ENCODE measurements at places on chromosomes 5 and 9. TPM values are rescaled to one million over a fixed set of nuclear protein-coding genes. Genes with fewer than 3 reads are reported as not detected.

DNA sequence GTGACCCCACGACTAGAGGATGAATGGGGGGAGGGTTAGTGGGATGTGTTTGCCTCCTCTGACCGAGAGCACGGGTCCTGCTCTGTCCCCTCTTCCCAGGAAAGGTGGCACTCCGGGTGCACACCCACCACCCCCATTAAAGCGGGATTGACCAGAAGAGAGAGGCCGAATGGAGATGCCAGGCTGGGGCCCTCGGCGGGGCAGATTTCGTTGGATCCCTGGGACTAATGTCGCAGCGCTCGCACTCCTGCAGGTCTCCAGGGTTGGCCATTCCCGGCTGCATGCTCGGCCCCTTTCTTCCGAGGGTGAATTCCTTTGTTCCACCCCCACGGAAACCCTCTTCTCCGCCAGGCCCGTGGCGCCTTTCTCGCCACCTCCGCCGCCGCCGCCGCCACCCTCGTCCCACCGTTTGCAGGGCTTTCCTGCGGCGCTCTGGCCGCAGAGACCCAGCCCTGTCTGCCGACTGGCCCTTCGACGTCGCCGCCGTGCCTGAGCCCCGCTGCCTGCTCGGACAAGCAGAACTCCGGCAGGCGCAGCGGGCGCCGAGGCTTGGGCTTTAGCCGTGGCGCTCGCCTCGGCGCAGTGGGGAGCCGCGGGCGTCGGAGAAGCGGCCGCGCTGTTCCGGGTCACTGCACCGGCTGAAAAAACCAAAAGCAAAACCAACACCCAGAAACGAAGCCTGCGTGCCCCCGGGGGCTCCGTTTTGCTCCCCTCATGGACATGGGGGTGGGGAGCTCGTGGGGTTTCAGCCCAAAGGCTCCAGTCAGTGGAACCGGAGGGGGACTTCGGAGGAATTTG is 11.8 kb downstream of the LMX1B start:
- no peak for DNase-seq

GRCh38 chr9:126844085-126844484 is 16.4 kb upstream of the ZBTB34 start:
- DNase-seq, result no peak

DNA sequence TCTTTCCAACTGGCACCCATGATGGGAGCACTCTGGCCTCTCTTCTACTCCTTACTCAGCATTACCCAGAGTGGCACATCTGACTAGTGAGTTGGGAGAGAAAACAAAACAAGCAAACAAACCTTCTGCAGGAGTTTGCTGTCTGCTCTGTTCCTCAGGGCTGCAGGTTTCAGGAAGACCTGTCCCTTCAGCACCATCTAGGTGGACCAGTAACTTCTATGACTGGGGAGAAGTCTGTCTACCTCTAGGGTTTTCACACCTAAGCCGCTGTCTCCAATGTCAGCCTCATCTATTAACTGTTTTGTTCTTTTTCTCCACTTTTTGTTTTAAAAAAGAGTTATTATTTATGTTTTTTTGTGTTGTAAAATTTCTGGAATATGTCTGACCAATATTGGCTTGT is 58.7 kb downstream of the RAB3C start:
- no peak for DNase-seq

DNA sequence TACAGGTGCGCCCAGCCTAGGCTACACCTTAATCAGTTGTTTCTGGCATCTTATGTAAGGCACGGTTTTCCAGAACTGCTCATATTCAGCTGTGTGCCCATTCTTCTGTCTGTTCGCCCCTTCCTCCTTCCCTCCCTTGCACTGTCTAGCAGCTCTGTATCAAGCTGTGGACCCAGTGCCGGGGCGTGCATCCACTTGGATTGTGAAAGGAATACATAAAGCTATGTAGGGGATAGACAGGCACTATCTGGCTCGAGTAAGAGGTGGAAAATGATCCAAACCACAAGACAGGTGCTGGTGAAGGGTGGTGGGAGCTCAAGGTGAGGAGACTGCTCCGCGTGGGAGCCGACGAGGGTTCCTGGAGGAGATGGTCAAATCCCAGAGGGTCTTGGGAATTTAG is 2.0 kb downstream of the GLIPR2 start:
- DNase-seq, result no peak

The CCDC180 gene
- total RNA-seq, result 2.4 TPM

GRCh38 chr5:61744690-61745619 is 412.9 kb downstream of the ZSWIM6 start:
- DNase-seq, result no peak

- DNase-seq, result no peak
Measured at GRCh38 chr9:93585259-93585658, 8.9 kb downstream of the PHF2 start.

GRCh38 chr9:101705135-101705661 is 33.2 kb downstream of the GRIN3A start:
- peak; percentile 19 for DNase-seq

Measured in left ventricle myocardium inferior (tissue), 1 donor.